ENCODE measurements at places on chromosomes 6 and 20. TPM values are rescaled to one million over a fixed set of nuclear protein-coding genes. Genes with fewer than 3 reads are reported as not detected.

Gene ENPP5
- total RNA-seq: 0.66 TPM

Gene SRXN1
- 12.7 TPM for total RNA-seq

Gene ADGRF5
- total RNA-seq: not detected

Gene ADGB
- not detected for total RNA-seq

Gene OR2H1
- not detected for total RNA-seq

Gene STX11
- total RNA-seq: 24.6 TPM

Gene IL20RA
- not detected for total RNA-seq

Gene MAS1
- total RNA-seq: 0.02 TPM

Gene SLC25A27
- total RNA-seq: 1.9 TPM

Gene PLEKHG1
- total RNA-seq: 3.0 TPM

Gene SASH1
- total RNA-seq: 0.49 TPM

Gene MEP1A
- not detected for total RNA-seq

Gene RALGAPB
- 32.4 TPM for total RNA-seq

Gene NHSL1
- total RNA-seq: 0.68 TPM

Gene SLC32A1
- total RNA-seq: not detected

Gene CFAP206
- total RNA-seq: not detected

Gene SNAI1
- 0.43 TPM for total RNA-seq

Gene SOD2
- 182 TPM for total RNA-seq

Gene HMGCLL1
- total RNA-seq: not detected

Gene PI3
- total RNA-seq: not detected

Gene TREML1
- total RNA-seq: not detected

Gene TGM2
- not detected for total RNA-seq

Gene C6orf15
- total RNA-seq: not detected

Gene CAGE1
- 0.30 TPM for total RNA-seq

Gene EPHA7
- not detected for total RNA-seq

Gene FAM83B
- not detected for total RNA-seq

Gene BTNL2
- not detected for total RNA-seq

Gene PRR18
- not detected for total RNA-seq

Gene TRMT6
- 19.8 TPM for total RNA-seq

Gene SPTLC3
- not detected for total RNA-seq

Gene NR2E1
- not detected for total RNA-seq

Gene AKAP12
- 0.36 TPM for total RNA-seq

Gene PDYN
- total RNA-seq: not detected

Gene TMEM74B
- not detected for total RNA-seq

Gene ACTL10
- 1.2 TPM for total RNA-seq

Gene AKAP7
- total RNA-seq: 5.1 TPM

Gene RAE1
- total RNA-seq: 67.5 TPM

Gene ZFP64
- total RNA-seq: 15.4 TPM

Gene SGK2
- total RNA-seq: 0.59 TPM

Gene PRPF6
- 82.1 TPM for total RNA-seq

Gene OVOL2
- not detected for total RNA-seq

Gene TULP1
- total RNA-seq: not detected

Gene NKX2-2
- total RNA-seq: not detected

Gene CTAGE9
- not detected for total RNA-seq

Gene SNAP91
- not detected for total RNA-seq

Gene MOCS1
- 3.3 TPM for total RNA-seq

Gene PTCRA
- total RNA-seq: not detected

Gene PLCB1
- total RNA-seq: 0.56 TPM

Gene CRYBG1
- total RNA-seq: 23.3 TPM

Gene KCNK15
- total RNA-seq: 0.09 TPM

Gene GHRH
- not detected for total RNA-seq

Gene ARG1
- total RNA-seq: not detected

Gene SEMG2
- not detected for total RNA-seq

Gene OGFR
- total RNA-seq: 32.9 TPM

Gene STMND1
- 0.43 TPM for total RNA-seq

Gene TCF15
- total RNA-seq: 0.41 TPM
